ENCODE measurements at places on chromosomes 11 and 22.

GRCh38 chr22:49294656-49295464, 532.8 kb downstream of the BRD1 start:
- no peak for DNase-seq

GRCh38 chr11:86477495-86478155, 102.9 kb downstream of the CCDC81 start:
- DNase-seq, result no peak

GRCh38 chr22:38272373-38273134, at the start of gene TMEM184B:
Gene TMEM184B, minus strand, starts transcription at chr22:38273010. Its CDS starts 25,049 bp downstream, at chr22:38247961.
- peak; percentile 63 for DNase-seq

DNA sequence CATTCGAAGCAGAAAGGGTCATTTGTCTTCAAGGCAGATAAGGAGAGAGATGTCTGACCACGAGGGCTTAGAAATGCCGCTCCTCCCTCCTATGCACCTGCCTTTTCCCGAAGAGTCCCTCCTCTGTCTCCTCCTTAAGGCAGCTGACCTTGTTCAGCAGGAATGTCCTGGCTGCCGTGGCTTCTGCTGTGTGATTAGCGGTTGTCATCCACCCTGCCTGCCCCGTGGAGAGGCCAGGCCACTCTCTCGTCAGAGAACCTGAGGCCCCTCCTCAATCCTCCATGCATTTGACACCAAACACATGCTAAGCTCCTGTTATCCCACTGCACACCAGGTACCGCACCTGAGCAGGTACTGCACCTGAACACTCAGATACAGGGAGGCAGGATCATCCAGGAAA, 834.6 kb downstream of the TBC1D22A start:
- no peak for DNase-seq

DNA sequence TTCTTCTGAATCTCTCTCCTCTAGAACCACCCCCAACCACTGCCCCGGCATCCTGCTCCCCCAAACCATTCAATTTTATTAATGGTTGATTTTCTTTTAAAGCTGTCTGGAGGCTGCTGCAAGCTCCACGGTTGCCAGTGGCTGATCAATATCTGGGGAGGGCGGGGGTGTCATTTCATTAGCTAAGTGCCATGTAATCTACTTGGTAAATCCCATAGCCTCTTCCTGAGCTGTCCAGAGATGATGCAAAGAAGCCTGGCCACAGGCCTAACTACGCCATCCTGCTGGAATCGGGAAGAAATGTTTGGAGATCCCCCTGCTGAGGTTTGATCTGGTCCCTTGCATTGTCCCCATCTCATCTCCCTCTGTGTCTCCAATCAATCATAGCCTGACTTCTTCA, 440.1 kb downstream of the MIAT start:
- DNase-seq, result no peak

DNA sequence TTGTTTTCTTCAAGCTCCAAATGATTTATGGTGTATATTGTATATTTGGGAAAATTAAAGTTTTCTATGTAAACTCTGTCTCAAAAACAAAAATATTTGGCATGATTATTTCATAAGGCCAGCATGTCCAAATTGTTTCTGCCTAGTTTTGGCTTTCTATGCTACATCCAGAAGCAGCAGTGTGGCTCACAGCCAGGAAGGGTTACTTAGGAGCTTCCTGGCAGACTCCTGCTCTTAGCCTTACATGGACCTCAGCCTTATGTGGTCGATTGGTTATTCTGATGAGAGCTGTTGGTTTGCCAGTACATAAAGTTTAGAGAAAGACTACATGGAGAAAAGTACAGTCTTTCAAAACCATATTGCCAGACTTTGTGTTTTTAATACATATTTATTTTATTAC, 297.7 kb upstream of the FAT3 start:
- DNase-seq, result no peak

- no peak for DNase-seq
Measured at GRCh38 chr11:120128392-120129119, 9.4 kb downstream of the TRIM29 start.

- DNase-seq, result no peak
Measured at GRCh38 chr22:27885977-27886842, 32.8 kb downstream of the PITPNB start.

DNA sequence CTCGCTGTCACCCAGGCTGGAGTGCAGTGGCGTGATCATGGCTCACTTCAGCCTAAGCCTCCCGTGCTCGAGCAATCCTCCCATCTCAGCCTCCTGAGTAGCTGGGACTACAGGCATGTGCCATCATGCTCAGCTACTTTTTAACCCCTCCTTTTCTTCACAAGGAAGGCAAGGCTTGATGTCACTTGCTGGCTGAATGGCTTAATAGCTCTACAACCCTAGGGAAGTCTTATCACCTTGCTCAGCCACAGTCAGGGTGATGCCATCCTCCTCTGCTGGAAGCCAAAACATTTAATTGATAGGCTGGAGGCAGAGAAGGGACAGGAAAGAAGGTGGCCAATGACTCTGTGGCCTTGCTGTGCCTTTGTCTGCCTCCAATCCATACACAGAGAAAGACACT, 131.9 kb downstream of the MED15 start:
- no peak for DNase-seq
